ENCODE measurements at places on chromosomes 4 and X. TPM values are rescaled to one million over a fixed set of nuclear protein-coding genes. Genes with fewer than 3 reads are reported as not detected.

The NPY1R gene
- not detected for total RNA-seq

GRCh38 chr4:98260047-98260578, 1.1 kb upstream of the RAP1GDS1 start:
- DNase-seq, result no peak

- no peak for DNase-seq
Observed at GRCh38 chr4:147874109-147874508, 142.2 kb downstream of the ARHGAP10 start.

- DNase-seq, result no peak
Observed at GRCh38 chrX:21176921-21177571, 197.2 kb upstream of the CNKSR2 start.
